ENCODE measurements at places on chromosomes 3 and 15.
A peak's percentile ranks its signal among the peaks of the same experiment; 100 is the strongest.

- no peak for DNase-seq
These were observed 488.7 kb downstream of the RSL24D1 start for GRCh38 chr15:54707805-54708752.

- DNase-seq, result no peak
These were observed 66.4 kb downstream of the SRGAP3 start for GRCh38 chr3:9183011-9183410.

GRCh38 chr3:114902691-114903101 lies 244.4 kb downstream of the ZBTB20 start:
- DNase-seq, result no peak

DNA sequence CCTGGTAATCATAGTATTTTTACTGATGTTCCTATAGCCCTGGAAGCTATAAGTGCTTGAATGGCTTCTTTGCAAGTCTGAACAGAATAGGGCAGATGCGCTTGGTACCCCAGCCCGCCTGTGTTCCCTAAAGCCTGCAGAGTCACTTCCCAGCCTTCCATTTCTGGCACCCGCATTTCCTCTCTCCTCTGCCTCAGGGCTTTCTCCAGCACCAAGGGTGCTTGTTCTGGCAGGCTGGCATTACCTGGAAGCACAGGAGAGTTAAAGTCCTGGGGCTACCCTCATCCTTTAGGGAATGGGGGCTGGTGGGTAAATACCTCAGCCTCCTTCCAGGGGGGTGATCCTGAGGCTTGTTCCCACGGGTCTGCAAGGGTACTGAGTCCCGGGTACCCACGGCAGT lies 7.4 kb upstream of the CHRNA3 start:
- no peak for DNase-seq

DNA sequence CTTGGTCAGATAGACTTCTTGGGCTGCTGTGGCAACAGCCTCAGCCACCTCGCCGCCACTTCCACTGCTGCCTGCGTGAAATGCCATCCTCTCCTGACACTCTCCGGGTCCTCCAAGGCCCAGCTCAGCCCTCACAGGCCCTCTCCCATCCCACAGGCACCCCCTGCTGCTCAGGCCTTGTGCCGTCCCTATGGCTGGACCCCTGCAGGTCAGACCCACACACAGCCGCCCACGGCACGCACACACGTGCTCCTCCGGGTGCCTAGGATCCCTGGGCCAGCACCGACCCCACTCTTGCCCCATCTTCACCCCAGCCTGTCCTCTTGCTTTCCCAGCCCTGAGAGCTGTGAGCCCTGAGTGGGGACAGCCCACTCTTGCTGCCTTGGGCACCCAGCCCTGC lies 19.7 kb downstream of the CFAP100 start:
- DNase-seq, result no peak

GRCh38 chr15:98738689-98739401 lies 90.5 kb downstream of the IGF1R start:
- DNase-seq, result no peak

DNA sequence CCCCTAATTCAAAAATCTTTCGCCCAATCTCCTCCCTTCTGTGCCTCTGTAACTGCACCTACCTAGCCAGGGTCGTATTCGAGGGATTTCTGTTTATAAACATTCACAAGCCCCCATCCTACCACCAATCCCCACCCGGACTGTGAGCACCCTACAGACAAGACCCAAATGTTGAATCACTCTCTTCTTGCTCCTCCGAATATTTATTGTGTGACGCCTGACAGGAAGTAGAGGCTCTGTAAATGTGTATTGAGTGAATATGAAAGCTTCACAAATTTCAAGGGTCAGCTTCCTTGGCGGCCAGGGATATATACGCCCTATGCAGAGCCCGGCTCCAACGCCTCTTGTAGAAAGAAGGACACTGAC lies 1.6 kb downstream of the BDH1 start:
- peak; percentile 63 for DNase-seq

- no peak for DNase-seq
These were observed 744.0 kb upstream of the SGO1 start for GRCh38 chr3:20930034-20930433.

DNA sequence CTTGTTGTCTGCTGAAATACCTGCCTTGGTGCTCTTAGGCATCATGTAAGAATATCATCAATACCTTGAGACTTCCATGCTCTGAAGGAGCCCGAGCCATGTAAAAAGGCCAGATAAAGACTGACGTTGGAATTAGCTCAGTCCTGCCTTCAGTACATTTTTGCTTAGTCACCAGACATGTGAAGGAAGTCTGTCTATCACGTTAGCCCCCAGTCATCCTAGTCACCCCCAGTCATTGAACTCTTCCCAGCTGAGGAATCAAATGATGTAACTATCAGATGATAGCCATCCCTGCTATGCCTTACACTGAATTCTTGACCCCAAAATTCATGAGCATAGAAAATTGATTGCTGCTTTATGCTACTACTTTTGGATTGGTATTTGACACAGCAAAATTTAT lies 351.2 kb upstream of the SGO1 start:
- no peak for DNase-seq

DNA sequence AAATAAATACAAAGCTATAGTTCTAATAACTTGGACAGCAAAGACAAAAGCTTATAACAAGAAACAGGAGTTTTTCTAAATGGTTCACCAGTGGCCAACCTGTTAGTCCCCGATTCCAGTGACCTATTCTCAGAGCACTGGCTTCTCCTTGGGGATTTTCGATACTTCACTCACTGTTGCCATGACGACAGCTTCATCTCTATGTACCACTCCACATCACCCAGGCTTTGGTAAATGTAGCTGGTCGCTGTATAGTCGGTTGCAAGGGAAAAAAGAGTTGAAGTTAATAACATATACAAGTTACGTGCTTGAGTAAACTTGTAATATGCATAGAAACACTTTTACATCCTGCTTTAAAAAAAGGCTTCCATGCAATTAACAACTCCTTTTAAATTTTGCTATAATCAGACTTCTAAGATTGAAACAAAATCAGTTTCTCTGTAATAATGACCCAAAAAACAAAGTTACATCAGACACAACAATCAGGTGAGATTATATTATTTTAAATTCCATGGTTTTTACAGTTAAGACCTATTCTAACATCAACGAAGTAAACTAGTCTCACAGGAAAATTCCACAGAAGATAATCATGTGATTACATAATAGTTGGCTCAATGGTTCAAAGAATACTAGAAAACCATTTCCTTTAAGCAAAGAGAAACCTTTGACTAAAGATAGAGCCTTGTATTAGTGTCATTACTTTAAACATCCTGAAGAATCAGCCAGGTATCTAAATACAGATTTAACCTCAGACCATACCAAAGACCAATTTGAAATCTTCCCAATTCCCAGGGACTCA lies 2.9 kb downstream of the CCNL1 start:
- DNase-seq, result no peak

DNA sequence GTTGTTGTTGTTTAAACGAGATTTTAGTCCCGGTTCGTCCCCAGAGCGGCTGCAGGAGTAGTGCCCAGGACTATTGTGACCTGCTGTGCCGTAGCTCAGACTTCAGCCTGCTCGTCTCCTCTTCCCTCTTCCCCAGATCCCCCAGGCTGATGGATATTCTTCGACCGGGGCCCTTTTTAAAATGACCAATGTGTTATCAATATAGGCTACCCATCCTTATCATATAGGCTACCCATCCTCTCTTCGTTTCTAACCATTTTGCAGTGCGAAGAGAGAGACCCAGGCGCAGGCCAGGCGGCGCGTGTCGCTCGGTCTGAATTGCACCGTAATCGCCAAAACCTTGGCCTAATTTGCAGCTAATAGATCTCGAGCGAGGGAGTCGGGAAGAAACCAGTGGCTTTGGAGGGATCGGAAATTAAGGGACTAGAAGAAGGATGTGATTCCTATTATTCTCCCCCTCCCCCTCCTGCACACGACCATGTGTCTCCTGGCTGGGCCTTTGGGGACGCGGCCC lies 23.0 kb downstream of the NR2F2 start:
- DNase-seq, result no peak

DNA sequence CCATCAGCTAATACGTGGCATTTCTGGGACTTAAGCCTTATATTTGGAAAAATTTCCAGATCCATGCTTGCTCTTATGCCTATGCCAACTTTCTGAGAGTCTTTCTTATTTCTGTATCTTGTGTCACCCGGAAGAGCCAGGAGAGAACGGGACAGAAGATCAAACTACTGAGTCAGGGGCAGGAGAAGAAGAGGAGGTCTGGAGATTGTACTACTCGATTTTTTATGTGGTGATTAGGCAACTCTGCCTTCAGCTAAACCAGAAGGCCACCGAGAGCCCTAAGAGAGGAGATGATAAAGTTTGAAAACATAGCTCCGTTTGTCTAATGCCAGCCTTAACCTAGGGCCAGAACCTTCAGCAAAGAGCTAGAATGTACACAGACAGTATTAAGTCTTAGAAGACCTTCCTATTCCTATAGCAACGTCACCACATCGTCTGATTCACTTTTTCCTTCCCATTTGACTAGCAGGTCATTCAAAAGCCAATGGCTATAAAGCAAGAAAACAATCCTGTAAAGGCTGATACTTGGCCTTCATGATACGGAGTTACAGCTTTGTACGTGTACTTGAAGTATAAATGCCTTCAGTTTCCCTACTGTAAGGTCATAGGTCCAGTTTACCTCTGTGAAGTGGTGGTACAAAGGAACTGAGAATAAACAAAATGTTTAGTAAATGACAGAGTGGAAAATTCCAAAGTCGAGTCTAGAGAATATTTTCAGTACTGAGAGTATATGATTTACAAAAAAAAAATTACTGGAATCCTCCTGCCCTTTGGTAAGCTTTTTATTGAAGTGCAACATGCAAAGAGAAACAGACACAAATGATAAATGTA lies 96.1 kb upstream of the ICE2 start:
- no peak for DNase-seq

- DNase-seq, result no peak
These were observed 43.9 kb downstream of the THBS1 start for GRCh38 chr15:39624806-39625205.

- no peak for DNase-seq
These were observed 63.5 kb downstream of the C3orf70 start for GRCh38 chr3:185089343-185089742.

GRCh38 chr15:69861331-69862171 lies 236.2 kb downstream of the TLE3 start:
- DNase-seq, result no peak

DNA sequence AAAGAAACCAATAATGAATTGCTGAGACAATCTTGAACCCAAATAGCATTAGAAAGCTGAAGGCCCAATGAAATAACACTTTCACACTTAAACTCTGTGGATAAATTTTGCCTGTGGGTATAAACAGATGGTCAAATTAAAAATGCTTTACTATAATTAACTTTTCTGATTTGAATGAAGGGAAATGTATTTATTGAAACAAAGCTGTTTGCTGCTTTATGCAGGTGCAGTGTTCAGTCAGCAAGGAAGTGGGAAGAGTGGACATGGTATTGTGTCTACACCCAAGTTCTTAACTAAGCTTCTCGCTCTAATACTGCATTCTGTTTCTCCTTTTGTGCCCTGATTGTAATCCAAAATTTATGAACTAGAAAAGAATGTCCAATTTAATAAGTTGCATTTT lies 31.8 kb downstream of the NME9 start:
- DNase-seq, result no peak

- no peak for DNase-seq
These were observed 1.2 kb downstream of the TRIM71 start for GRCh38 chr3:32818970-32819511.

DNA sequence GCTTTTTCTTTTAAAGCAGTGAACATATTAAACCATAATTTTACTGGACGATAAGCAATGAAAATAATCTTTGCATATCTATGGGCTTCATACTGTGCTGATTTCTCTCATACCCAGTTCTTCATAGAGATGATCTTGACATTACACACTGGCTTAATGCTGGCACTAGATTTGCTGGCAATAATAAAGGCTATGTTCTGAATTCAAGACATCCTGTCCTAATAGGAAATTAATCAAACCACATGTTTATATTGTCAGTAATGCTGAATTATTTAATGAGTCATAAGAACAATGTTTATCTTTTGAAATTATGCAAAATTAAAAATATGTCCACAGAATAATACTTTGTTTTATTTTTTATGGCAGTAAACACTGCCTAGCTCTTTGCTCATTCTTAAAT lies 643.2 kb downstream of the OTOL1 start:
- DNase-seq, result no peak

- no peak for DNase-seq
These were observed 139.1 kb upstream of the EIF1B start for GRCh38 chr3:40170395-40170794.

DNA sequence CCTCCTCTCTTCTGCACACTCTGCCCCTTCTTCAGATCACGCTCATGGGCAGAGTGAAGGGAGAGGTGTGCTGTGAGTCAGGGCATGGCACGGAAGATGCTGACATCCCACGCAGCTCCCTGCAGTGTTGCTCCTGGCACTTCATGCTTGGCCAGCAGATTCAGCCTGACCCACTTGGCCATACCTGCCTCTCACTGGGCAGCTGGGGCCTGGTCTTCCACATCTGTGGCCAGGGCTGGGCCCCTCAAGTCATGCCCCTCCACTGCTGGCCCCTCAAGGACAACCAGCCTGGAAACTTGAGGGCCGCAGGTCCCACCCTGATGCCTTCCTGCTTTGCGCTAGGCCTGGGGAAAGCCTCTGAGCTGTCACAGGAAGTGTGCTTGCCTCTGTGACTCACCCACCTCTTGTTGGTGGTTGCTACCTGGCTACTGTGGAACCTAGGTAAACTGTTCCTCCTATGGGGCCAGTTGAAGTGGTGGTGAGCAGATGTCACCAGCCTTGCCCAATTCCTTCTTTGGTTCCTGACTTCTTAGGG lies 48.7 kb downstream of the BSN start:
- DNase-seq, result no peak

- no peak for DNase-seq
These were observed 70.0 kb downstream of the DHX30 start for GRCh38 chr3:47872916-47873315.

- peak; percentile 76 for DNase-seq
These were observed 1.4 kb downstream of the FOXP1 start for GRCh38 chr3:71582036-71582611.

- no peak for DNase-seq
These were observed 10.5 kb upstream of the NUDT16 start for GRCh38 chr3:131370935-131371687.

- no peak for DNase-seq
These were observed 112.2 kb upstream of the MEF2A start for GRCh38 chr15:99453637-99454030.

GRCh38 chr3:17951241-17951640 lies 208.8 kb upstream of the TBC1D5 start:
- no peak for DNase-seq

DNA sequence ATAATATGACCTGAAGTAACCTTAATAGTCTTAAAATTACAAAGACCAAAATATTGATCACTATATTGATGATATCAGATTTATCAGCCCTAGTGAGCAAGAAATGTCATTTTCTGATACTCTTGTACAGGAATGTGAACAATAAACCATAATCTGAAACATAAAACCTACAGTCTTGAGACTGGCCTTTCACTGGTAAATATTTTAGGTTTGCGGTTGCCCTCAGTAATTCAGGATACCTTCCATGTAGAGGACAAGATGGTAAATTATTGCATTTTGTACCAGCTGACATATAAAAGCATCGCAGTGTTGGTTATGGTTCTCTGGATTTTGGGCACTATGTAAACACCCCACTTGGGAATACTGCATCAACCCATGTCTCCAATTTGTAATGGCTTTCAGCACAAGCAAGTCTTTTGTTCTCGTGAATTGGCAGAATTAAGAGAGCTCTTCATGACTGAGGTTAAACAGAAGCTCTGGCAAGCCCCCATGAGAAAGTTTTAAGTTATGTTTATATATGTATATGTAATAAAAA lies 128.5 kb downstream of the LMLN start:
- no peak for DNase-seq
